ENCODE measurements at places on chromosomes 5 and 9.

GRCh38 chr5:178993955-178994579 lies 1.1 kb downstream of the GRM6 start:
- DNase-seq: no peak

DNA sequence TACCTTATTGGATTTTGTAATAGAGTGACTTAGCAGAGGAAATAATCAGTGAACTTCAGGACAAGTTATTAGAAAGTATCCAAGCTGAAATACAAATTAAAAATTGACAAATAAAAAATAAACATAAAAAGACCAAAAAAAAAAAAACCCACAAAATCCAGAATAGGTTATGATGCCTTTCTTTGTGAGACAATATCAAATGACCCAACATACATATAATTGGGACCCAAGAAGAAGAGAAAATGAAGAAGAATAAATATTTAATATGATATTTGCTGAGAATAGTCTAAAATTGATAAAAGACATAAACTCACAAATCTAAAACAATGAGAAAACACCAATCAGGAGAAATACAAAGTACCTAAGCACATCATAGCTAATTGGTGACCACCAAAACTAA lies 81.8 kb downstream of the ICE1 start:
- no peak for DNase-seq

GRCh38 chr9:83182071-83182470 lies 119.1 kb upstream of the RASEF start:
- no peak for DNase-seq

GRCh38 chr9:14395317-14396082 lies 81.6 kb upstream of the NFIB start:
- DNase-seq: no peak

- no peak for DNase-seq
Observed at GRCh38 chr5:41834506-41834905, 35.7 kb downstream of the OXCT1 start.

- no peak for DNase-seq
Observed at GRCh38 chr5:89901346-89901745, 508.2 kb downstream of the CETN3 start.

GRCh38 chr5:147633173-147633572 lies 123.3 kb upstream of the DPYSL3 start:
- no peak for DNase-seq

DNA sequence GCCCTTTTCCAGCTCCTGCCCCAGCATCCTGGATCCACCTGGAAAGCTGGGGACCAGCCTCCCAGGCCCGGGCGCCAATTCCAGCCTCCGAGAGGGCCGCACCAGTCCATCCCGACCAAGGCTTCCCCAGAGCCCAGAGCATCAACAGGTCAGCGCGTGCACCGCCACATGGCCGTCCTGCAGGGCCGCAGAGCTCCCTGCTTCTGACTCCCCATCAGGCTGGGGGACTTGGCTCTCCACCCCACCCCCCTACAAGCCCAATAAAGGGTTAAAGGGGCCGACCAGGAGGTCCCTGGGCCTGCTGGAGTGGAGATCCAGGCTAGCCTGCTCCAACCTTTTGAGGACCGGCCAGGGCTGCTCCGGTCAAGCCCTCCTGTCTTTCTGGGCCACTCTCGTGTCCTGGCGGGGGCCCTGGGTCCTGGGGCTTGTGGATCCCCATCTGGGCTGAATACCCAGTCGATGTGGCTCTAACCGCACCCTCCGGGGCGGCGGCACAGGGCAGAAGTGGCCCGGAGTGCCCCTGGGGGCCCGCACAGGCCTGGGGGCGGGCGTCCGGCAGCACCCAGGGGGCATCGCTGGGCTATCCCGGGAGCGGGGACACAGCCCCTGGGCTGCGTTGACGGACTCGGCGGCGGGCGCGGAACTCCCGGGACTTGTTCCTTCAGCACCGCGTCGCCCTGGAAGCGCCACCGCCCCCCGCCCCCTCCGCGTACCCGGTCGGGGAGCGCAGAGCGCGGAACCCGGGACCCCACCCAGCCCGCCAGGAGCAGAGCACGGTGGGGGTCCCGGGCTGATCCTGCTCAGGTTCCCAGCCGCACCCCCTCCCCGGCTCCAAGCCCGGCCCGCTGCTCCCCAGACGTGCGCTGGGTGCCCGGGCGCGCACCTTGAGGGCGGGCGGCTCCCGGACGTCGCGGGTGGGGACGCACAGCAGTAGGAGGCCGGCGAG lies 590 bp downstream of the ENTPD2 start:
- DNase-seq: no peak

GRCh38 chr5:56170557-56170956 lies 62.6 kb downstream of the ANKRD55 start:
- DNase-seq: no peak

DNA sequence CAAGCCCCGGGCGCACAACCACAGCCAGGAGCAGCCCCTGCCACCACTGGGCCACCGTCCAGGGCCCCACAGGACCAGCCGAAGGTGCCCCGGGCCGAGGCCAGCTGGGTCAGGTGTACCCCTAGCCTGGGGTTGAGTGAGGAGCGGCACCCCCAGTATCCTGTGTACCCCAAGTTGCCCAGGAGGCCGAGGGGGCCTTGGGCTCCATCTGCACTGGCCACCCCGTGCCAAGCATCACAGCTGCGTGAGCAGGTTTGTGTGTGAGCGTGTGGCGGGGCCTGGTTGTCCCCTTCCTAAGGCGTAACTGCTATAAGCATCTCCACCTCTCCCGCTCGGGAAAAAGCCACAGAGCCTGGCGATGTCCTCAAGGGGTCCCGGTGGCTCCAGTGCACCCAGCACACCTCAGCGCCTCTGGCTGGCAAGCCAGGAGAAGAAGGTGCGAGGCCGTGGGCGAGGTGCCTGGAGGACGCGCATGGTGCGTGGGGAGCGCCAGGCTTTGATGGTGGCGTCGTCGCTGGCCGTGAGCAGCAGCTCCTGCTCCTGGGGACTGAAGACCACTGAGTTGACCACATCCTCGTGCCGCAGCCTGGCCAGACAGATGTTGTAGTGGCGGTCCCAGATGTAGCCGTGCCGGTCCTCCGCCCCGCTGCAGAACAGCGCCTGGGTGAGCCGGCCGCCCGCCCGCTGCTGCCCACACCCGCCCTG lies 3.9 kb downstream of the FBXW5 start:
- DNase-seq: no peak

- no peak for DNase-seq
Observed at GRCh38 chr9:133420392-133420827, 1.8 kb upstream of the ADAMTS13 start.

DNA sequence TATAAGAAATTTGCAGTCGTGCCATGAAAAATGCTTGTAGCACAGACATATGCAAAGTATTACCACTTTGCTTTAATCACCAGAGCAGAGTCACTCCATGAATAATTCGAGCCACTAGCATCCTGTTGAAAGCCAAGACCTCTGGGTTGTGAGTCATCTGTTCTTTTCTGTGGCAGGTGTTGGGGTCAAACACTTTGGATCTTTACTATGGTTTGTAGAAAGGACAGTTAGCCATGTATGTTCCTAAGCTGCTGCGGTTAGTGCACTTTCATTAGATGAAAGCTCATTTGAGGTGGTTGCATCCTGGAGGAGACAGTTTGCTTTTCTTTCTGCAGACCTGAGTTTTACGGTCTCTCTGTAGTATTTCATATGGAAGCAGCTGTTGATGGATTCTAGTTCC lies 223.7 kb downstream of the DMRT2 start:
- no peak for DNase-seq

DNA sequence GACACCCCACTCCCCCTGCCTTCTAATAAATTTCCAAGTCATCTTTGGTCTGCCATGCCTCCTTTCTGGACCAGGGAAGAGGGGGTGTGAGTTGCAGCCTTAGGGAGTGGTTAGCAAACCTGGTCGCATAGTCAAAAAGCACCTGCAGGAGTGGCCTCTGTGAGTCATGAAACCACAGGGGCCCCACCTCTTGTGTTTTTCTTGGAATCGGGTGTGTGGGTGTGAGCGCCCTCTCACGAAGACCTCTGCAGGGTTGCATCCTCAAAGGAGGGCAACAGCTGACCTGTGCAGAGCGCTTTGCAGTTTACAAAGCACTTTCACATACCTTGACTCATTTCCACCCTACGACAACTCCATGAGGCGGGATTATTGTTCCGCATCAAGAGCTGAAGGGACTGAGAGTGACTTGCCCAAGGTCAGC lies 36.8 kb upstream of the TEX48 start:
- peak; percentile 66 for DNase-seq

DNA sequence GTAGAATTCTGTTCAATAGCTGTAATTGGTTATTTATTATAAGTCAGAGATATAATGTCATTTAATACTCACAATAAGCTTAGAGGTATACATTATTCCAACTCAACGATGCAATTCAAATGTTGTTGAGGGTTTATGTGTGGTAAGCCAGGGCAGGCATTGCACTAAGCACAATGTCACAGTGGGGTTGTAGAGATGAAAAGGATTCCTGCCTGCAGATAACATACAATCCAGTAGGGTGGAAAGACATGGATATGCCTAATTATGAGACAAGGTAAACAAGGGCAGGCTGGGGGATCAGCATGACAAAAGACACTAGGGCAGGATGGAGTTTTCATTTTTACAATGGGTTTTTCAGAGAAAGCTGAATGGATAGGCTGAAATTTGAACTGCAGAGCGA lies 98.7 kb upstream of the PALM2AKAP2 start:
- no peak for DNase-seq

DNA sequence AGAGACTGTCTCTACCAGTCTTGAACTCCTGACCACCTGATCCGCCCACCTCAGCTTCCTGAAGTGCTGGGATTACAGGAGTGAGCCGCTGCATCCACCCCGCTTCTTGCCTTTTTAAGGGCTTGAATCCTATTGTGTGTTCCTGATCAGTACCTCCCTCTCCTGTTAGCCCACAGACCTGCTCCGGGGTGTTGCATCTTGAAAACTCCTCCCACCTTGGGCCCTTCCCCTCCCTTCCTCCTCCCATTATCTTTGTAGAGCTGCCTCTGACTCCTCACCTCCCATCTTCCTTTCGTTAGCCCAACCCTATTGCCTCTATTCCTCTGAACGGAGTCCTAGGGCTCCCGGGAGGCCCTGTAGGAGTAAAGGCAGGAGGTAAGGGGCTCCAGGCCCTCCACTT lies 48.5 kb upstream of the NEK6 start:
- no peak for DNase-seq

GRCh38 chr5:133801955-133802751 lies 166.3 kb downstream of the C5orf15 start:
- no peak for DNase-seq

DNA sequence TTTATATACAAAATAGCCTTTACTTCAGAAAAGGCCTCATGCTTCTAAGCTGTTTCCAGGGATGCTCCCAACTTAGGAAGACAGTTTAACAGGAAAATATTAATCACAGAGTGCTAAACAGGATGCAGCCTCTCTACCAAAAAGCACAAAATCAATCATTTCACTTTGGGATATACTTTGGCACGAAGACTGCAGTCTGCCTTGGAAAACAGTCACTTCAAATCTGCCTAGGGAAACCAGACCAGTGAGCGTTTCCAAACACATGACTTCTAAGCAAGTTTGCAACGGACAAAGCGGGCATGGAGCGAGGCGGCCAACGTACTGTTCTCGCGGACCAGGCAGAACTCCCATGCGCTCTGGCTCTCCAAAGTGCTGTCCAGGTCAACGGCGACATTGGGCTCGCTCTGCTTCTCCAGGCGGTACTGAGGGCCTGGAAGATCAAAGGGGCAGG lies 201.0 kb downstream of the MAPKAP1 start:
- no peak for DNase-seq

- DNase-seq: no peak
Observed at GRCh38 chr9:108708448-108708847, 147.3 kb downstream of the ACTL7B start.

- no peak for DNase-seq
Observed at GRCh38 chr9:78089111-78089510, 57.5 kb upstream of the GNAQ start.

GRCh38 chr5:6631441-6631840 lies 1.4 kb downstream of the NSUN2 start:
- DNase-seq: no peak

GRCh38 chr5:37283214-37283820 lies 34.1 kb upstream of the CPLANE1 start:
- DNase-seq: no peak

GRCh38 chr5:78661691-78662090 lies 13.1 kb upstream of the LHFPL2 start:
- DNase-seq: no peak

- DNase-seq: no peak
Observed at GRCh38 chr5:151221574-151221973, 2.3 kb downstream of the CCDC69 start.

GRCh38 chr5:101425339-101425859 lies 522.3 kb upstream of the ST8SIA4 start:
- DNase-seq: no peak

All from stimulated activated CD8-positive, alpha-beta memory T cell treated with anti-CD3 and anti-CD28 coated beads, Interleukin-15, amount 100 ng/mL, for 1 hour (primary cell).